Mesothelial cell of epicardium (in vitro differentiated cells): ENCODE measurements at places on chromosomes 2 and 18. TPM values are rescaled to one million over a fixed set of nuclear protein-coding genes. Genes with fewer than 3 reads are reported as not detected.

GRCh38 chr2:192194265-192194865 lies 368 bp downstream of the TMEFF2 start:
- H3K27me3 ChIP-seq: peaks cover 77% of the 10 kb centered on the region
- H3K4me3 ChIP-seq: peak overlapping the region; percentile 81
- H3K36me3 ChIP-seq: no peaks in the 10 kb centered on the region
- H3K4me1 ChIP-seq: peaks cover 49% of the 10 kb centered on the region
- peak; percentile 22 for DNase-seq
- H3K27ac ChIP-seq: no peak overlapping the region

MRPL19 gene
- total RNA-seq: 47.6 to 51.7 TPM (median 49.9 TPM) in 3 replicates

GRCh38 chr2:127784965-127785518 lies 25.9 kb downstream of the WDR33 start:
- no peak for DNase-seq
- no peaks in the 10 kb centered on the region for H3K4me1 ChIP-seq
- no peak overlapping the region for H3K4me3 ChIP-seq
- H3K27ac ChIP-seq: peak overlapping the region; percentile 44
- H3K27me3 ChIP-seq: no peaks in the 10 kb centered on the region

DNA sequence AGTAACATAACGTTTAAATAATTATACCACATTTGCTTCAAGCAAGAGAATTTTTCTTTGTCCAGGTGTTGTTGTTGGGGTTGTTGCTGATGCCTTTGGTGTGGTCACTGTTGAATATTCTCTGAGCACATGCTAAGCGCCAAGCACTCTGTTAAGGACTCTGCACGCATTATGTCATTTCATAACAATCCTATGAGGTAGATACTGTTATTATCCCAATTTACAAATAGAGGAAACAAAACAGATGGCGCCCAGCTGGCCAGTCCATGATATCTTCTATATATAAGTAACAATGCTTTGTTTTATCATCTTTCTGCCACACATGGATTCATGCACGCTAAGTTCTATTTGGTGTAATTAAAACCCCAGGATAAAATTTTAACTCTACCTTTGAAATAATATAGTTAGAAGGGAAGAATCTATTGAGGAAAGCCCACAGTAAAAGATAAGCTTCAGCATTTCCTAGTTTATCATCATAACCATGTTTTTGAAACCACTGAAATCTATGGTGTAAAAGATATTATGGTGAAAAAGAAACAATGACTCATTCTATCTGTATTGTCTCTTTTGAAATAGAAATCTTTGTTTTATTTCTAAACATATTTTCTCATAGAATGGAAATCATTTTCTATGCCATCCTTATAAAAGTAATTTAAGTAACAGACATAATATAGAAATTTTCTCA lies 199.7 kb downstream of the PID1 start:
- H3K36me3 ChIP-seq: no peaks in the 10 kb centered on the region
- H3K4me3 ChIP-seq: no peak overlapping the region
- no peak overlapping the region for H3K27ac ChIP-seq
- DNase-seq: no peak
- H3K27me3 ChIP-seq: no peaks in the 10 kb centered on the region
- no peaks in the 10 kb centered on the region for H3K4me1 ChIP-seq

CACNB4 gene
- 3.3 to 4.1 TPM (median 3.5 TPM) in 3 replicates for total RNA-seq

DSC2 gene
- total RNA-seq: 61.3 to 64.7 TPM (median 63.0 TPM) in 3 replicates

DNA sequence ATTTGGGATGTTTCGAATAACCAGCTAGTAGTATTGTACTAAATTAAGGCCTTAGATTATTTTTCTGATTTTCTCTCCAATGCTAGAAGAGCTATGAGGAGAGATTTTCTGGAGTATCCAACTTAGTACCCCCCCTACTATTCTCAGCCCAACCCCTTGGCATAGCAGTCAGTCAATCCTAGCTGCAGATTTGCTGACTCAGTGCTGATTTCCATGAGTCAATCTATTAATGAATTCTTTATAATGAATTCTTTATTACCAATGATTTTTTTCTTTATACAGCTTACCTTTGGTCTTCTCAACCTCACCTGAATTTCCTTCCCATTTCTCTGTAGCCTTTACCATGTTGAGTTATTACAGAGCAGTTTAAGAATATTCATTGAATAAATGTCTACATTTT lies 192.8 kb upstream of the ETAA1 start:
- peaks cover 39% of the 10 kb centered on the region for H3K4me1 ChIP-seq
- no peaks in the 10 kb centered on the region for H3K27me3 ChIP-seq
- no peak for DNase-seq
- H3K36me3 ChIP-seq: peaks cover 20% of the 10 kb centered on the region
- H3K4me3 ChIP-seq: no peak overlapping the region

SLC8A1 gene
- 27.2 to 30.7 TPM (median 29.6 TPM) in 3 replicates for total RNA-seq

DNA sequence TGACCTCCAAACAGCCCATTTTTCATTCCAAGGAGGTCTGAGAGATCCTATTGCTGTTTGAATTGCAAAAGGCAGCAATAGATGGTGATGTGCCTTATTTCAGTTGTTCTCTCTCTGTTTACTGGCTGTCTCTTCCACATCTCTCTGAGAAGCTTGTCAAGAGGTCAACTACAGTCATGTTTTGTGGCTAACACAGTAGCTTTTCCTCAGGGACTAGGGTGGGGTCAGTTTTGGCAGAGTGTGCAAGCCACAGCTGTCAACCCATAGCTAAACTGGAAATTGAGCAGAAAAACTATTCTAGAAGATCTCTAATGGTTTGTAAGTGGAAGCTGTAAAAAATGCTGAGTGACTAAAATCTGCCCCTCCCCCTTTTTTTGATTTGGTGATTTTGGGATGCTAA lies 67.1 kb downstream of the DIS3L2 start:
- H3K27ac ChIP-seq: no peak overlapping the region
- DNase-seq: no peak
- H3K36me3 ChIP-seq: peaks cover 42% of the 10 kb centered on the region
- H3K4me1 ChIP-seq: no peaks in the 10 kb centered on the region
- H3K27me3 ChIP-seq: no peaks in the 10 kb centered on the region

DNA sequence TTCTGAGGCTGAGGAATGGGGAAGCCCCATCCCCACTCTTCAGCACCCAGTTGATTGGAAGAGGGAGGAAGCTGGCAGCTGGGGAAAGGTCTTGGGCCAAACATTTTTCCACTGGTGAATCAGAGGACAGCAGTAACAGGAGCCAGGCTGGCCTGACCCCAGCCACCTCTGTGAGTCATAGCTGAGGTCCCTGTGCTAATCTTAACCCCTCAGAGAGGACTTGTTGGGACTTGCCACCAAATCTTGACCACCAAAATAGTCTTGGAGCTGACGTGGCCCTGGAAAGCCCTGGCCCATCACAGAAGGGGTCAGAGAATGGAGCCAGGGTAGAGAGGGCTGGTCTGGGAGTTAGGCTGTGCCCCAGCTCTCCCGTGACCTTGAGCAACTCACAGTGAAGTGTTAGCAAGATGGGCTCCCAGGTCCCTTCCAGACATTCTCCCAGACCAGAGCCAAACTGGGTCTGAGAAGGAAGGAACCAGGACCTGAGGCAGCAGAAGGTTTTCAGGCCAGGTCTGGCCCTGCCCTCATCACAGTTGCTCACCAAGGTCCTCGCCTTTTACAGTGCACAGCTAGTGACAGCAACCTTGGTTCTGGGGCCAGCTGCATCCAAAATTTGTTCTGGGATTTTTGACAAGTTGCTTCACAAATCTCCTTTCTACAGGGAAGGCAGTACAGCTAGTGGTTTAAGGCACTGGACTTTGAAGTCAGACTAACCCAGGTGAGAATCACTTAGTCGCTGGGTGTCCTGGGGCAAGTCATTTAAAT lies 266.6 kb downstream of the CYP26B1 start:
- peaks cover 1% of the 10 kb centered on the region for H3K27me3 ChIP-seq
- DNase-seq: no peak
- H3K36me3 ChIP-seq: no peaks in the 10 kb centered on the region
- peaks cover 6% of the 10 kb centered on the region for H3K4me1 ChIP-seq
- H3K4me3 ChIP-seq: no peak overlapping the region
- no peak overlapping the region for H3K27ac ChIP-seq

DNA sequence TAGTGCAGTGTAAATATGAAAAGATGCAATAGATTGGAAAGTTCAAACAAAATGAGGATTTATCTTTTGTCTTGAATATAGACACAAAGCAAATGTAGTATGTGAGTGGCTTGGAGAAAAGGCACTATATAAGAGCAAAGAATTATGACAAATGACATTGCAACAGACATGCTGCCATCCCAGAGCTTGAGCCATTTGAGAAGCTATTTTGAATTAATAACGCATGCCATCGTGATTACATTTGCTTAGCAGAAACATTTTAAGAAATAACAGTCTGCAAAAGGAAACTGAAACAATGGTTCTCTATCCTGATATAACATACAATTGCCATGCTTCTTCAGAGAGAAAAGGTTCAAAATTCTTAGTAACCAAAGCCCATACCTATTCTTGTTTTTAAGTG lies 677.1 kb downstream of the ZEB2 start:
- H3K27me3 ChIP-seq: no peaks in the 10 kb centered on the region
- H3K27ac ChIP-seq: no peak overlapping the region
- no peak overlapping the region for H3K4me3 ChIP-seq
- H3K4me1 ChIP-seq: no peaks in the 10 kb centered on the region
- no peaks in the 10 kb centered on the region for H3K36me3 ChIP-seq

TMEM182 gene
- 7.1 to 9.1 TPM (median 8.0 TPM) in 3 replicates for total RNA-seq

GRCh38 chr2:120859128-120859527 lies 123.5 kb downstream of the GLI2 start:
- H3K27me3 ChIP-seq: no peaks in the 10 kb centered on the region
- peaks cover 40% of the 10 kb centered on the region for H3K4me1 ChIP-seq
- no peak overlapping the region for H3K4me3 ChIP-seq
- DNase-seq: no peak
- H3K36me3 ChIP-seq: peaks cover 4% of the 10 kb centered on the region
- peak overlapping the region; percentile 85 for H3K27ac ChIP-seq

PUM2 gene
- 113 to 122 TPM (median 120 TPM) in 3 replicates for total RNA-seq

DNA sequence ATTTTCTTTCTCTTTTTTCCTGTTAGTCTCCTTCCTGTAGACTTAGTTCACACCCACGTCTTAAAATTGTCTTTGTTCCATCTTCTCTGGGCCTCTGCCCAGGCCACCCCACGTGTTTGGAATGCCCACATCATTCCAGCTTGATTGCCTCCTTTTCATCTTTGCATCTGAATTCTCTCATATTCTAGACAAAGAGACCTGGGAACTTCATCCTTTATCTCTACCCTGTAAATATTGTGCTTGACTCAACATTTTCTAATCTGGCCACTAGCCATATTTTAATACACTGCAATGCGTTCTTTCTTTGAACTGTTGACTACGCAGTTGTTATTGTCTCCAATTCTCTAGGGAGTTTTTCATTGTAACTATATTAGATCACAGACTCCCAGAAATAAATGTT lies 187.5 kb upstream of the NRXN1 start:
- H3K4me1 ChIP-seq: peaks cover 17% of the 10 kb centered on the region
- no peak overlapping the region for H3K4me3 ChIP-seq
- peak overlapping the region; percentile 64 for H3K27ac ChIP-seq
- no peaks in the 10 kb centered on the region for H3K36me3 ChIP-seq

LYPD1 gene
- 5.2 to 6.7 TPM (median 5.5 TPM) in 3 replicates for total RNA-seq

- H3K4me3 ChIP-seq: no peak overlapping the region
- H3K27me3 ChIP-seq: no peaks in the 10 kb centered on the region
- no peaks in the 10 kb centered on the region for H3K4me1 ChIP-seq
- H3K27ac ChIP-seq: no peak overlapping the region
- DNase-seq: no peak
These were observed 151.2 kb downstream of the UBE2E3 start for GRCh38 chr2:181131584-181131983.

DNA sequence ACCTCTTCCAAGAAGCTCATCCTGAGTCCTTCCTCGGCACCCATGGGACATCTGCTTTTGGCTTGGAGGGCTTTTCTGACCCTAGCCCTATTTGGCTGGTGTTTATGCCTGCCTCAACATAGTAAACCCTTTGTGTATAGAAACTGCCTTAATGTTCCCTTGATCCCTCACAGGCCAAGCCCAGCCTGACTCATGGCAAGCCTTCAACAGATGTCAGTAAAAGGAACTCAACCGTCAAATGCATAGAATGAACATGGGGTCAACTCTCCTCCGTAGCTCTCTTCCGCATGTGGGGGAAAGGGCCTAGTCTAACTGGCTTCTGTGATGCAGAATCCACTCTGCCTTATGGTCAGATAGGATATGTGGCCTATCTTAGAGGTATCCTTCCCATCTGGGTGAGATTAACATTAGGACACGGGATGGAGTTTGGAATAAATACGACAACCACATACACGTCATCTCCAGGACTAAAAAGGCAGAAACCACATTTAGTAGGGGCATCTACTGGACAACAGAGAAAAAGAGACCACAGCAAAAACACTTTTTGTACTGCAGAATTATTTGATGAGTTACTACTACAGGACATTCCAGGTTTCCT lies 2.5 kb upstream of the NPAS2 start:
- DNase-seq: no peak
- H3K27ac ChIP-seq: no peak overlapping the region
- peaks cover 13% of the 10 kb centered on the region for H3K4me1 ChIP-seq
- H3K36me3 ChIP-seq: no peaks in the 10 kb centered on the region
- H3K27me3 ChIP-seq: peaks cover 79% of the 10 kb centered on the region
- peak overlapping the region; percentile 74 for H3K4me3 ChIP-seq

DNA sequence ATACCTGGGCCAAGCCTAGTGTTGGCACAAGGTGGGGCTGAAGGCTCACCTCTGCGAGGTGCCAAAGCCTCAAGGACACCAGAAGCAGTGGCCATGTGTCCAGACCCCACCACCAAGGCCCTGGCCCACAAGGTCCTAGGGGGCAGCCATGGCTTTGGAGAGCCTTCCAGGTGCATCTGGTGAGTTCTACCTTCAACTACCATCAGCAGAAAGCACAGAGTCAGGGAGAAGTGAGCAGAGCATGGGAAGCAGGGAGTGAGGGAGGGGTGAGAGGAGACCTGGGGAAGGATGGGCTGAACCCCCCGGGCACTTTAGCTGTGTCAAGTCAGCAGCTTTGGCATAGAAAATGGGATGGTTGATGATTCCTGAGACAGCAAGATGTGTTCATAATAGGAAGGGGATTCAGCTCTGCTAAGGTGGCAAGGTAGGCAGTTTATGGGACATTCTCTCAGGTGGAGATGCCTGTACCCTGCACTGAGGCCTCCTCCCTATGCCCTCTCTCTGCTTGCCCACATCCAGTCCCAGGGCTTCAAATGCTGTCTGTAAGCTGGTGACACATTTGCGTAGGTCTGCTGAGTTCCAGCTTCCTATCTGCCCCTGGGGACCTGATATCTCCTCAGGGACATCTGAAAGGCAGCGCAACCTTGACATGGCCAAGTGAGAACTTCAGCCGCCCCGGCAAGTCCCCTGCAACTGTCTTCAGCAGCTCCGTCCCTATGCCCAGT lies 83.4 kb upstream of the RGPD5 start:
- peaks cover 6% of the 10 kb centered on the region for H3K4me1 ChIP-seq

GRCh38 chr18:50057009-50057408 lies 137.9 kb downstream of the MYO5B start:
- no peak overlapping the region for H3K4me3 ChIP-seq
- no peak for DNase-seq
- H3K36me3 ChIP-seq: peaks cover 2% of the 10 kb centered on the region
- peaks cover 2% of the 10 kb centered on the region for H3K4me1 ChIP-seq
- H3K27me3 ChIP-seq: no peaks in the 10 kb centered on the region

LIMS1 gene
- total RNA-seq: 45.1 to 46.6 TPM (median 46.5 TPM) in 3 replicates

DNA sequence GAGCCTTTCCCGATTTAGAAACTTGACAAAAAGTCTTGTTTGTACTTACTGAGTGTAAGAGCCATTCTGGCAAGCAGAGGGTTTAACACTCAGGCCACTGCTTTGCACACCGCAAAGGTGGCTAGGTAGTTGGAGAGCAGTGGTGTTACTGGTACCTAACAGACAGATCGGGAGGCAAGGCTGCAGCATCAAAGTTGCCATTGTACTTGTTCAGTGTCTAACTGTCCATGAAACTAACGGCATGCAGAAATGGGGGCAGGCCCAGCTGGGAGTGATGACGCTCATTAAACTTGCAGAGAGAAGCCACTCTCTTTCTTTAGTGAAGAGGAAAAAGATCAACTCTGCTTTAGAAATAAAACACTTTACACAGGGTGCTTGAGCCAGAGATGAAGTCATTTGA lies 10.1 kb downstream of the GPR39 start:
- H3K27ac ChIP-seq: no peak overlapping the region
- H3K36me3 ChIP-seq: no peaks in the 10 kb centered on the region
- H3K4me3 ChIP-seq: no peak overlapping the region
- no peaks in the 10 kb centered on the region for H3K4me1 ChIP-seq
- no peaks in the 10 kb centered on the region for H3K27me3 ChIP-seq
